ENCODE measurements at places on chromosomes 6 and 20.

GRCh38 chr6:18595774-18596530 is 208.8 kb downstream of the RNF144B start:
- DNase-seq = peak; percentile 25

DNA sequence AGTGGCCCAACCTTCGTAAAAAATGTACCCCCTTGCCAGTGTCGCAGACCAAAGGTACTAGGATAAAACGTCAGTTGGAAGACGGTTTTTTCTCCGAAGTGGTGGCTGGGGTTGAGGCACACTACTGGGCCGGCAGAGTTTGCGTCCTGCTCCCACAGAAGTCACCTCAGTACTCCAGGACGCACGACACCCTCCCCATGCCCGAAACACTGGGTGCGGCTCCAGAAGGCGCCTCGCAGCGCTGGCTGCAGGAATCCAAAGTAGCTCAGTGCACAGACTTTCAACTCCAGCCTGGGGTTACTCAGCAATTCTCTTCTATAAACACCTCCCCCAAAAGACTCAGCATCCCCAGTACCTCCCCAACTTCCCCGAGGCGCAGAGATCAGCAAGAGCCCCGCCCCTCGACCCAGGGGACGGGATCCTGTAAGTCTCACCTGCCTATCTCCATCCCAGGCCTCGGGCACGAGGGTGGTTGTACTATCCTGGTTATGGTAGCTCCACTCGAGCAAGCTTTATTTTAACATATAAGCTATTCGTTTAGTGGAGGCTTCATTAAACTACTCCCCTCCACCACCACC is 88.2 kb downstream of the ZFP64 start:
- no peak for DNase-seq

DNA sequence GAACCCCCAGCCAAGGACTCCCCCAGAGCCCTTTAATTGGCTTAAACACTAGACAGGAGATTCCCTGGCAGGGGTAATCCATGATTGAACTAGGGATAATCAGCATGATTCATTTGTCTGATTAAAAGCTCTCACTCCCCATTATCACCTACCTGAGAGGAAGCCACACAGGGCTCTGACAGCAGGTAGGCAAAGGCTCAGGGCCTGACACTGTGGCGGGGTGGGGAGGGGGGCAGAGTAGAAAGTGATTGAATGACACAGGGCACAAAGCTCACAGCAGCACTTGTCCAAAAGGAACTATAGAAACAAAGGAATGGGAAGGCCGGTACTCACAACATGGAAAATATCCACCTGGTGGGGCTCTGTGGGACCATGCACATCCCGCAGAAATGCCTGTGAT is 231.6 kb downstream of the MAFB start:
- no peak for DNase-seq

GRCh38 chr6:45460166-45460565 is 82.4 kb upstream of the SUPT3H start:
- DNase-seq = no peak

- DNase-seq = no peak
Observed at GRCh38 chr6:143859891-143860660, 4.2 kb upstream of the ZC2HC1B start.

Data from epithelial cell of proximal tubule (primary cell).